ENCODE measurements at places on chromosomes 13 and 19.

- DNase-seq: no peak
These were observed 9.8 kb downstream of the KLF2 start for GRCh38 chr19:16334411-16334810.

GRCh38 chr13:20814224-20814910, 40.6 kb upstream of the EEF1AKMT1 start:
- no peak for DNase-seq

DNA sequence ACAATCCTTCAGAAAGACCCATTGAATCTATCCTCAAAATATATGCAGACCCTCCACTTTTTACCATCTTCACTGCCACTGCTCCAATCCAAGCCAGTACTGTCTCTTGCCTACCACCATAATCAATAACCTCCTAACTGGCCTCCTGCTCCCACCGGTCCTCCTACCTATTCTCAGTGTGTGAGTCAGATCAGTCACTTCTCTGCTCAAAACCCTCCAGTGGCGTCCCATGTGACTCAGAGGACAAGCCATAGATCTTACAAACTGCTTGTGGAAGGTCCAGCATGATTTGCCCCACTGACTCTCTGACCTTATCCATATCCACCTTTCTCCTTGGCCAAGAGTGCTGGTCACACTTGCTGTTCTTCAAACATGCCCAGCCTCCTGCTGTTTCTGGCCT, 23.4 kb upstream of the MBNL2 start:
- no peak for DNase-seq

- no peak for DNase-seq
These were observed 17.5 kb downstream of the MISP start for GRCh38 chr19:768424-768823.

GRCh38 chr13:98240135-98240534, 63.1 kb upstream of the RNF113B start:
- DNase-seq: no peak

DNA sequence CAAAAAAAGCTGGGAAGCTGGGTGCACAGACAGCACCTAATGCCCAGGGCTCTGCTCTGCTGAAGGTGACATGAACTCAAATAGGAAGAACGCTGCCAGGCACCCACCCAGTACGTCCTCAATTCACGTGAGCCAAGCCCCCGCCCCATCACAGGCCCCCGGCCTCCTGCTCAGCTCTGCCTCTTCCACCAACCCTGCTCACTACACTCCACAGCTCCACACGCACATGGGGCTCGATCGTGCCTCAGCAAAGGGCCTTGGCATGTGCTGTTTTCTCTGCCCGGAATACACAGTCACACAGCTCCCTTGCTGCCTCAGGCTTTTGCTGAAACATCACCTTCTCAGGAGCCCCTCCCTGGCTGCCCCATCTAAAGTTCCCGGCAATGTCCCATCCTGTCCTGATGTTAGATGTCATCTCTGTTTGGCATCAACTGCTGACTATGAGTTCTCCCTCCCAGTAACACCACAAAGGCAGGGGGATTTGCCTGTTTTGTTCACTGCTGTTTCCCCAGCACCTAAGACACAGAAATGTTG, 2.3 kb downstream of the ATP13A1 start:
- no peak for DNase-seq

DNA sequence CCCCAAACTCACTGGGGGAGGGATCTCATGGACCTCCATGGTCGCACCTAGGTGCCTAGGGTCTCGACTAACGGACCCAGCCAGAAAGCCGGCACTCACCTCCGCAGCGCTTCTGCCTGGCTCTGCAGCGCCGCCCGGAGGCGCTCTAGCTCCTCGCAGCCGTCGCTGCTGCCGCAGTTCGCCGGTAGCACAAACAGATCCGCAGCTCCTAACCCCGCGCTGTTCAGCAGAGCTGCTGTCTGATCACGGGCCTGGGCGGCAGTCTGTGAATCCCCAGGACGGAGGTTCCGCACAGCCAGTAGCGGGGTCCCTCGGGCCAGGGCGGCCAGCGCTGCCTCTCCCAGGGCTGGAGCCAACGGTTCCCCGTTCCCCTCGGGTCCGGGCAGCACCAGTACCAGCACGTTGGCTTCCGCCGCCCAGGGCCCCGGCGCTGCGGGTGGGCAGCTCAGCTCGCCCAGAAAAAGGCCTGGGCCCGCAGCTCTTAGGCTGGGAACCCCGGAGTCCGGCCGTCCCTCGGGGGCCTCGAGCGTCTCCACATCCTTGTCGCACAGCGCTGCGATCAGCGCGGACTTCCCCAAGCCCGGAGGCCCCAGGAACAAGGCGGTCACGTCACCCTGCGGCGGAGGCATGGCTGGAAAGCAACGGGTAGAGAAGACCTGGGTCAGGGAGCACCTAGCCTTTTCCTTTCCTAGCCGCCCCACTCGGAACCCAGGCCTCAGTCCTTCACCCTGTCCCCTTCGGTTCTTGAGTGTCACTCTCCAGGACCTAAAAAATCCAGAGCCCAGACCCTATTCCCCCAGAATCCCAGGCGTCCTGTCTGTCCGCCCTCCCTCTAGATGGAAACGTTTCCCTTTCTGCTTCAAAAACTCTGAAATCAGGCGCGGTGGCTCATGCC, 977 bp downstream of the IRGQ start:
- DNase-seq: peak; percentile 40

DNA sequence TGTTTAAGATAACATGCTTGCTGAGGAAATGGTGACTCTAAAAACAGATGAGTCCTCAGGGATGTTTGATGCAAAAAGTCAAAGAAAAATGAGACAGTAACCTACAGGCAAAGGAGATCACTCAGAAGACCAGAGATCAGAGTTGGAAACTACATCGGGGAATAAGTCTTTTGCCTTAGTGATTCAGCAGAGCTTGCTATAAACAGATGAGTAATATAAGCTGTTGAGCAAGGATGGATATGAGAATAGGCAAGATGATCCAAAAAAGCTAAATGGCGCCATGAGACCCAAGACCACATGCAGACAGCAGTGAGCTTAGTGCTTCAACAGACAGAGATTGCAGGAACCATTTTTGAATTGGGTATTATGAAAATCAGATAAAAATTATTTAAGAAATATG, 168.6 kb downstream of the POSTN start:
- no peak for DNase-seq

GRCh38 chr13:103695320-103695719, 629.1 kb upstream of the SLC10A2 start:
- no peak for DNase-seq

DNA sequence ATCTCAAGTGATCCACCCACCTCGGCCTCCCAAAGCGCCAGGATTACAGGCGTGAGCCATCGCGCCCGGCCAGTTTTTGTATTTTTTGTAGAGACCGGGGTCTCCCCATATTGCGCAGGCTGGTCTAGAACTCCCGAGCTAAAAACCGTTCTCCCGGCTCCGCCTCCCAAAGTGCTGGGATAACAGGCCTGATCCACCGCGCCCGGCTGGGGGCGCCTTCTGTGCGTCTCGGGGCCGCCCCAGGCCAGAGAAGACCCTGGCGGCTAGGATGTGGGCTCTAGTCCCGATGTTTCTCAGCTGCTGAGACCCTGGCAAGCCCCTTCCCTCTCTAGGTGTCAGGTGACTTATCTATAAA, 3.6 kb downstream of the ARHGAP45 start:
- no peak for DNase-seq

GRCh38 chr13:100473501-100474044, 115.0 kb downstream of the GGACT start:
- DNase-seq: no peak

DNA sequence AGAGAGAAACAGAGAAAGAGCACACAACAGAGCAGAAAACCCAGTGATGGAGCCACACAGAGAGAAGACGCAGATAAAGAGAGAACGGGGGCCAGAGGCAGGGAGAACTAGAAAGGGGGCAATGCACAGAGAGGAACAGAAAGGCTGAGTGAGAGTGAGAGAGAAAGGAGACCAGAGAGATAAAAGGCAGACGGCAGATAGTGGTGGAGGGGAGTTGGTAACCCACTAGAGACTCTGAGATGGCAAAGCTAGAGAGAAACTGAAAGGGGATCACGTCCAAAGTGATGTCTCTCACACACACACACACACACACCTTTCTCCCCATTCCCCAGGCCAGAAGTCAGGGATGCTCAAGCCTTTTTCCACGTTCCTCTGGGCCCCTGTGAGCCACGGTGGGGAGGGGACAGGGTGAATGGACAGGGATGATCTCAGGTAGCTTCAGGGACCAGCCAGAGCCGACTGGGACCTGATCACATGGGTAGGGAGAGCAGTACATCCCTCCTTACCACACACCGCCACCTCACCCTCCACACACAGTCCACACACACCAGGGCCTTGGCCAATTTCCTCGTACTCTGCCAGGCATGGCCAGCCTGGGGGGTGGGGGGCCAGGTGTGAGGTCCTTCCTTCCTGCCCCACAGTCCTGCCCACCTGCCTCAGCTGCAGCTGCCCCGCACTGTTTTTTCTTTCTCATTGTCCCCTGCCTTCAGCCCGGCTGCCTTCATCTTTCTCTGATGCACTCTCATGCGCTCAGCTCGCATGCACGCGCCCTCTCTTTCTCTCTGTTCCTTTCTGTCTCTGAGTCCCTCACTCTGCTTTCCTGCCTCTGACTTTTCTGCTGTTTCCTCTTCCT, 22.5 kb upstream of the POU2F2 start:
- DNase-seq: no peak

- DNase-seq: no peak
These were observed 1.3 kb downstream of the OR10H5 start for GRCh38 chr19:15788594-15789270.

- no peak for DNase-seq
These were observed at the start of gene CERS1 for GRCh38 chr19:18895824-18896341. Gene CERS1, minus strand, starts transcription at chr19:18896158. Its CDS starts 86 bp downstream, at chr19:18896072.

GRCh38 chr13:23547000-23547590, 23.1 kb upstream of the TNFRSF19 start:
- no peak for DNase-seq

DNA sequence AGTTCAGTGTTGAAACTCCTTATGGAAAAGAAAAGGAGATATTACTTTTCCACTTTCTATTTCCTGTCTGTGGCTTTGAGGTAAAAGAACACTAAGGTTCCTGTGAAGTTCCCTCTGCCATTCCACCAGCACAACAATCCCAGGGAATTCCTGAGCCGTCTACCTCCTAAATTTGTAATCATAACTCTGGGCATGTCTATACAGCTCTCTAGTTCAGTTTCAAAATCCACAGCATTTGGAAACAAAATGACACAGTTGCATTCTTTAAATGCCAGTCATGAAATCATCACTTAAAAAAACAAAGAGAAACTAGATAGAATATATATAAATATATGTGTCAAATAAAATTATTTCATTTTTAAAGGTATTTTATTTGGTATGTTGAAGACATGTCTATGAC, 9.0 kb upstream of the THSD1 start:
- DNase-seq: no peak

GRCh38 chr19:3721131-3721886, 13.1 kb downstream of the TJP3 start:
- peak; percentile 71 for DNase-seq

DNA sequence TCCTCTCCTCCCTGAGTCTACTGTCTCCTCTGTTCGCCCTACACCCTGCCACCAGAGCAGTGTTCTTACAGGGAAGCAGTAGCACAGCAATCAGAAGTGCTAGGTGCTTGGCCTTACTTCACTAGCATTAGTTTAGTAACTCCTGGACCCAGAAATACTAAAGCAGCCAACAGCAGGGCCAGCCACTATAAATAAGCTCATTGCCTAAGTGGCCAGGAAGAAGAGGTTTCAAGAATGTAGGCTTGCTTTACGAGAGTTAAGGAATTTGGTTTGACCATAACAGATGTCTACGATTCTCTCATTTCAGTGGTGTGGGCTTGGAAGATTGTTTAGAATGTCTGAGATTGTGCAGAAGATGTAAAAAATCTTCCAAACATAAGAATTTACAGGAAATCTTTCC, 103.3 kb downstream of the ZAR1L start:
- DNase-seq: no peak

GRCh38 chr13:110624766-110625756, 9.7 kb downstream of the NAXD start:
- no peak for DNase-seq

DNA sequence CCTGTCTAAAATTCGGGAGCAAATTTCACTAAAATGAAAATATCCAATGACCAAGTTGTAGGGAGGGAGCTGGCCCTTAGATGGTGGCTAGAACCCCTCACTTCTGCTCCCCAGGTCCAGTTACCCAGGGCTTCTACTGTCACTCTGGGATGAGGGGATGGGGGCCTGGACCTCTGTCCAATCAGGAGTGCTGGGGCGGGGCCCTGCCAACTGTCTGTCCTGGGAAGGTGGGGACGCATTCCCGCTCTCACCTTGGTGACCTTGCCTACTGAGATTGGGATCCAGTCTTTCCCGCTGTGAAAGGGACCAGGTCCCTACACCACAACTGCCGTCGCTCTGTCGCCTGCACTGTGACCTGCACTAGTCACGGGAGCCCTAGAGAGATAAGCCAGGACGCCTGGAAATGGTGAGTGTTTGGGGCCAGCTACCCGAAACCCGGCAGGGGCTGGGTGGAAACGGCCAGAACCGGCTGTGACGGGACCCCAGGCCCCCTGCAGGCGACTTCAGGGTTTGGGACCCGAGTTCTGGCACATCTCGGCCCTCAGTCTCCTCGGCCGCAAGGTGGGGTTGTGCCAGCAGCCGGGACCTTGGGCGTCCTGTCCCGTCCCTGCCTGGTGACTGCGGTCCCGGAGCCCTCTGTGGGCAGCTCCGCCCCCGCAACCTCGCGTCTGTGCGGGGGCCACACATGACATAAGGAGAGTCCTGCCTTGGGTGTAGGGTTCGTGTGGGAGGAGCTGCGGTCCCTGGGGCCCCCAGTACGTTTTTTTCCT, 22.8 kb downstream of the ZNF20 start:
- DNase-seq: no peak

- DNase-seq: no peak
These were observed 18.5 kb downstream of the EPSTI1 start for GRCh38 chr13:42973581-42973980.

DNA sequence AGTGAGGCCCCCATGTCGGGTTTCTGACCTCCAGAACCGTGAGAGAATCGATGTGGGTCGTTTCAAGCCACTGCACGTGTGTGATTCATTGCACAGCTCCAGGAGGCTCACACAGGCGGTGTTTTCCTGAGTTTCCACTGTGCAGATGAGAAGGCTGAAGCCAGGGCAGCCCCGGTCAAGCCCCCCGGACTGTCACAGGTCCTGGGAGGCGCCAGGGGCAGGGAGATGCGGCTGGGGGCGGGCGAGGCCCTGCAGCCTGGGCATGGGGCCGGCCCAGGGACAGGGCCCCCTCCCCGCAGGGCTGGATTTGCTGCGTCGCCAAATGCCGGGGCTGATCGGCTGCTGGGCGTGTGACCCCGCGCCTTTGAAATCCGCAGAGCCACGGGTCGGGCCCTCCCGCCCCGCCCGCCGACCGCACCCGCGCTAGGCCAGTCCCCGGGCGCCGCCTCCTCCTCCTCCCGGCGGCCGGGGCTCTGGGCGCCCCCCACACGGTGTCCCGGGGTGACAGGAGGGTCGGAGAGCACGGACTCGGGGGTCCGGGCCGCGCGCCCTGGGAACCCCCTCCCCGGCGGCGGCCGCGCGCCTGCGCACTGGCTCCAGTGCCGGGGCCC, 9.9 kb upstream of the MKNK2 start:
- DNase-seq: no peak

- DNase-seq: no peak
These were observed 29.8 kb upstream of the TM9SF2 start for GRCh38 chr13:99471221-99472121.

- no peak for DNase-seq
These were observed 8.8 kb downstream of the RAB20 start for GRCh38 chr13:110552767-110553166.

GRCh38 chr19:49639401-49640112, 386 bp downstream of the RRAS start:
- DNase-seq: no peak

Data from stimulated activated CD8-positive, alpha-beta memory T cell treated with anti-CD3 and anti-CD28 coated beads, Interleukin-7, amount 100 ng/mL, for 4 hours (primary cell).